CD4-positive, alpha-beta T cell (primary cell): ENCODE measurements at places on chromosomes 7 and 10.

- no peak for DNase-seq
These were observed 1156.3 kb downstream of the SORCS3 start for GRCh38 chr10:105797234-105797890.

DNA sequence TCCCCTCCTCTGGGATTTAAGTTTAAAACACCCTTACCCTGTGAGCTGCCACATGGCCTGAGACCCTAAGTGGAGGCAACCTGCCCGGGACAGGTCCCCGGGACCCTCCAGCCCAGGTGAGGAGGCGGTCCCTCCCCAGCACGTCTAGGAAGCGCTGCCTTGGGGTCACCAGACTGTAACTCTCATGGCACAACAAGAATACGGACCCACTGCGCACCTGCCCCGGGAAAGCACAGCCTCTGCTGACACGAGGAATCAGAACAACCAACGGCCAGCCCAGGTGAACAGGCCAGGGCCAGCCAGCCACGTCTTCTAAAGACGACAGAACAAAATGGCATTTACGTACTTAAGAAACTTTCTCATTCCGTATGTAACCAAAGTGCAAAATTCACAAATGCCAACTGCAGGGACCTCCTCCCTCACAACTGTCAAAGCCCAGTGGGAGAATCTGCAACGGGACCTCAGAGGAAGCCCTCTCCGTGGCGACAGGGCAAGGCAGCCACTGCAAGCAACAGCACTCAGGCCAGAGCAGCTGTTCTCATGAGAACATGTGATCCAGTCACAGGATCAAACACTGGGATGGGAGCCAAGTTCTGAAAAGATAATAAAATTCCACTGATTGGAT is 208.4 kb downstream of the DIP2C start:
- no peak for DNase-seq

GRCh38 chr10:129440722-129441316 is 26.2 kb upstream of the MGMT start:
- no peak for DNase-seq

- DNase-seq = no peak
These were observed 26.1 kb downstream of the RBM33 start for GRCh38 chr7:155670521-155670920.

- no peak for DNase-seq
These were observed 227.4 kb downstream of the RAB11FIP2 start for GRCh38 chr10:117819304-117819703.

- no peak for DNase-seq
These were observed 125.9 kb upstream of the INSYN2A start for GRCh38 chr10:127322286-127322685.

DNA sequence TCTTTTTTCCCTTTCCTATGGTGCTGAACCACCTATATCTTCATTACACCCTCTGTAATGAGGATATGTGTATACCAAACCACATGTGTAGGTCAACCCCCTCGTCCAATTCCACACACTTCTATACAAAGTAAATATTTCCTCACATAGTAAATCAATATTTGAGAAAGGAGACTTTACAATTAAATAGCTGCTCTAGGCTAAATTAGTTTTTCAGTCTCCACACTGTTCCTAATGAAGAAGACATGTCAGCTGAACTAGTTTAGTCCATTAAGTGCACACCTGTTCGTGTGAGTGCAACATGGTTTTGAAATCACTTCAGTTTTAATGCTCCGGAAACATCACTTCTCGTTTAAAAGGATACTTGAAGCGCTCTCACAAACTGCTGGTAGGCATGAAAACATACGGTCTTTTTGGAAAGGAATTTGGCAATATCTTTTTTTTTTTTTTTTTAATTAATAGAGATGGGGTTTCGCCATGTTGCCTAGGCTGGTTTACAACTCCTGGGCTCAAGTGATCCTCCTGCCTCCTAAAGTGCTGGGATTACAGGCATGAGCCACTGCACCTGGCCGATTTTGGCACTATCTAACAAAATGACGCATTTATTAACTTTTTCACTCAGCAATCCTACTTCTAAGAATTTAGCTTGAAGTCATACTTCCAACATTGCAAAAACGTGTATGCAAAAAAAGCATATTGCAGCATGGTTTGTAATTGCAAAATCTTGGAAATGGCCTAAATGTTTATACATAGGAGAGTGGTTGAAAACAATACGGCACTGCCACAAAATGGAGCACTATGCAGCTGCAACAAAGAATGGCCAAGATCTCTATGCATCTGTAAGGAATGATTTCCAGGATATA is 2.1 kb upstream of the XRCC2 start:
- no peak for DNase-seq
